ENCODE measurements at places on chromosomes 2 and 18.

- no peak for DNase-seq
Observed at GRCh38 chr2:153575171-153575853, 96.8 kb upstream of the RPRM start.

DNA sequence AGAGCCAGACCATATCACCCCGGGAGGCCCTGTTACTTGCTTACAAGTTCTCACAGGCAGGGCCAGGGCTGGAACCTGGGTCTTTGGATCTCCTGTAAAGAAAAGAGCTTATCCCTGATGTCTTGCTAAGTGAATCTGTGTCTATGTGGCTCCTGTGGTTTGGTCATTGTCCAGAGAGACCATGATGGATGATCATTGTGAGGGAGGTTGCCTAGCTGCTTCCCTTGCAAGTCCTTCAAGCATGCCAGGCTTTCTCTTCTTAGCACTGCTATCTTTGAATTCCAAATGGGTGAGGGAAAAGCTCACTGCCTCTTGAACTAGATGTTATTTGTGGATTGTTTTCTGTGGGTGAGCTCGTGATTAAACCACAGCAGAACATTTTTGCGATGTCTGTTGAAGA, 151.6 kb downstream of the FSHR start:
- DNase-seq, result no peak

GRCh38 chr2:46831869-46832265, 83.7 kb downstream of the MCFD2 start:
- DNase-seq, result no peak

GRCh38 chr2:152835674-152836073, 117.3 kb downstream of the ARL6IP6 start:
- no peak for DNase-seq

GRCh38 chr18:55588111-55588869, at the start of gene TCF4:
Gene TCF4, minus strand, starts transcription at chr18:55588192. Its CDS starts 1,076 bp downstream, at chr18:55587116.
- no peak for DNase-seq
